Smooth muscle cell of trachea (primary cell): ENCODE measurements at places on chromosomes 7 and 10. TPM values are rescaled to one million over a fixed set of nuclear protein-coding genes. Genes with fewer than 3 reads are reported as not detected.

KCNIP2 gene
- total RNA-seq = 0.29 and 0.66 TPM in 2 replicates

ZNF107 gene
- 1.3 and 2.8 TPM in 2 replicates for total RNA-seq

SORCS1 gene
- under 0.01 TPM in 1 of 2 replicates, not detected in the other for total RNA-seq

ADIRF gene
- 159 and 195 TPM in 2 replicates for total RNA-seq

SFTPA1 gene
- not detected in 2 replicates for total RNA-seq

LIPJ gene
- total RNA-seq = 0.17 TPM in 1 of 2 replicates, not detected in the other

POLR2J2 gene
- total RNA-seq = 2.5 and 4.5 TPM in 2 replicates

ANKRD1 gene
- total RNA-seq = 0.17 and 2.6 TPM in 2 replicates

SMO gene
- total RNA-seq = 3.2 and 17.4 TPM in 2 replicates

ARHGAP19 gene
- 3.5 and 11.5 TPM in 2 replicates for total RNA-seq

SPDYE11 gene
- under 0.01 TPM in 1 of 2 replicates, not detected in the other for total RNA-seq

GNGT1 gene
- not detected in 2 replicates for total RNA-seq

DIP2C gene
- 17.0 and 21.8 TPM in 2 replicates for total RNA-seq

KNDC1 gene
- total RNA-seq = 0.73 and 2.3 TPM in 2 replicates

SFRP5 gene
- total RNA-seq = not detected in 2 replicates

CHST3 gene
- total RNA-seq = 15.4 and 26.3 TPM in 2 replicates

AOC1 gene
- total RNA-seq = not detected in 2 replicates

GIMAP5 gene
- total RNA-seq = not detected in 2 replicates

CHRM2 gene
- total RNA-seq = 1.7 and 12.4 TPM in 2 replicates

CPA1 gene
- not detected in 2 replicates for total RNA-seq

KAZALD1 gene
- 39.0 and 58.2 TPM in 2 replicates for total RNA-seq

ABCC2 gene
- total RNA-seq = 0.29 and 0.33 TPM in 2 replicates

PIP gene
- total RNA-seq = not detected in 2 replicates

STYXL1 gene
- 55.9 and 65.3 TPM in 2 replicates for total RNA-seq
